ENCODE measurements at places on chromosomes 13 and 19. TPM values are rescaled to one million over a fixed set of nuclear protein-coding genes. Genes with fewer than 3 reads are reported as not detected.

Gene TRIM13
- 53.2 TPM for total RNA-seq

Gene KL
- not detected for total RNA-seq

Gene CBY2
- not detected for total RNA-seq

Gene APOC4
- total RNA-seq: not detected

- H3K27ac ChIP-seq: no peak overlapping the region
- H3K36me3 ChIP-seq: no peaks in the 10 kb centered on the region
- H3K4me3 ChIP-seq: no peak overlapping the region
Observed at GRCh38 chr19:5157186-5157585, 183.4 kb downstream of the PTPRS start.

GRCh38 chr13:21672287-21672680 is 1.4 kb downstream of the FGF9 start:
- DNase-seq: no peak
- H3K4me1 ChIP-seq: peaks cover 29% of the 10 kb centered on the region
- no peak overlapping the region for H3K27ac ChIP-seq
- peaks cover 76% of the 10 kb centered on the region for H3K27me3 ChIP-seq
- no peaks in the 10 kb centered on the region for H3K36me3 ChIP-seq

DNA sequence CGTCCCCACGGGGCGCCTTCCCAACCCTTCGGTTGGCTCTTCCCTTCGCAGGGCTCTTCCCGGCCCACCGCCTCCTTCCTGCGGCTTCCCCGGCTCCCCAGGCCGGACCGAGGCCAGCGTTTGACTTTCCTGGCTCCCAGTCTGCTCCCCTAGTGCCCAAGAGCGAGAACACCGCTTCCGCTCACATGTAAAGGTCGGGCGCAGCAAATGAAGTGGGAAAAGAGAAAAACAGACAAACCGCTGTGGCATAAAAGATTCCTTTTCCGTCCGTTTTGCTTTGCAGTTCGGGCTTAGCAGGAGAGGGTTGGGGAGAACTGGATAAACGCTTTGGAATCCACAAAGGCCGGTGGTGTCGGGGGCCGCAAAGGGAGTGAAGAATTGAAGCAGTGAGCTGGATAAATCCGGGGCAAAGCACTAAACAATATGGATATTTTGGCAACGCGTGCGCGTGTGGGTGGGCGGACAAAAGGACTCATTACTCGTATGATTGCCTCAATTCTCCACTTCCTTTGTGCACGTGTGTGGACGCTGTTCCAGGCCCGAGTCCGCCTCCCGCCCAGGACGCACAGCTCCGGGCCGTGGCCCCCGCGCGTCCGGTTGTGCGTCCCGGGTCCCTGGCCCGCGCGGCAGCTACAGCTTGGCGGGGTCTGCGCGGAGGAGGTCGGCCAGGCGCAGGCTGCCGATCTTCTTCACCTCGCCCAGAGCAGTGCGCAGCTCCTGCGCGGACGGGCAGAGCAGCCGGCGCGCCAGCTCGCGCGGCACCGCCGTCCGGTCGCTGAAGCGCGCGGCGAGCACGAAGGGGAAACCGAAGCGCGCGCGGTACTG is 8.6 kb upstream of the CDX2 start:
- H3K36me3 ChIP-seq: no peaks in the 10 kb centered on the region
- peak; percentile 77 for DNase-seq
- peaks cover 100% of the 10 kb centered on the region for H3K27me3 ChIP-seq
- peak overlapping the region; percentile 26 for H3K4me3 ChIP-seq
- no peak overlapping the region for H3K27ac ChIP-seq
- peaks cover 9% of the 10 kb centered on the region for H3K4me1 ChIP-seq

- no peaks in the 10 kb centered on the region for H3K4me1 ChIP-seq
- no peaks in the 10 kb centered on the region for H3K27me3 ChIP-seq
- DNase-seq: peak; percentile 93
- no peaks in the 10 kb centered on the region for H3K36me3 ChIP-seq
- no peak overlapping the region for H3K4me3 ChIP-seq
Observed at GRCh38 chr19:10259162-10259905, 7.3 kb downstream of the MRPL4 start.

GRCh38 chr19:44939668-44940067 is 2.4 kb upstream of the APOC4 start:
- no peak overlapping the region for H3K27ac ChIP-seq
- no peaks in the 10 kb centered on the region for H3K36me3 ChIP-seq
- no peak for DNase-seq
- H3K4me3 ChIP-seq: no peak overlapping the region
- no peaks in the 10 kb centered on the region for H3K4me1 ChIP-seq
- H3K27me3 ChIP-seq: no peaks in the 10 kb centered on the region

GRCh38 chr13:114099191-114099590 is 33.2 kb downstream of the RASA3 start:
- peaks cover 8% of the 10 kb centered on the region for H3K4me1 ChIP-seq
- H3K36me3 ChIP-seq: no peaks in the 10 kb centered on the region
- DNase-seq: peak; percentile 60

DNA sequence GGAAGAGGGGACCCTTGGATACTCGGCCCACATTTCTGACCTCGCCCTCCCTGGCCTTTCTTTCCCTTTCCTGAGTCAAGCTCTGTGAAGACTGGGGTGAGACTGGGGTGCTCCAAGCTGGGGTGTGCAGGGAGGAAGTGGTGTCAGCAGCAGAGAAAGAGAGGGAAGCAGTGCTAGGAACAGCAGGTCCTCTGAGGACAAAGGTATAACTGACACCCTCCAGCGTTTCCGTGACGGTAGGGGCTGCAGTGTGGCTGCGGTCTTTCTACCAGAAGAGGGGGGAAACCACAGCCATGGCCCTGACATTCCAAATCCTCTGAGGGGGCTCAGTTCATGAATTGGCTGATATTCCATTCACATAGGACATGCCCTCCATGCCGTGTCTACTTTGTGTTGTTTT is 1.1 kb downstream of the KIR3DL2 start:
- H3K4me3 ChIP-seq: no peak overlapping the region
- no peaks in the 10 kb centered on the region for H3K4me1 ChIP-seq
- no peak for DNase-seq
- H3K27me3 ChIP-seq: no peaks in the 10 kb centered on the region
- H3K36me3 ChIP-seq: no peaks in the 10 kb centered on the region

DNA sequence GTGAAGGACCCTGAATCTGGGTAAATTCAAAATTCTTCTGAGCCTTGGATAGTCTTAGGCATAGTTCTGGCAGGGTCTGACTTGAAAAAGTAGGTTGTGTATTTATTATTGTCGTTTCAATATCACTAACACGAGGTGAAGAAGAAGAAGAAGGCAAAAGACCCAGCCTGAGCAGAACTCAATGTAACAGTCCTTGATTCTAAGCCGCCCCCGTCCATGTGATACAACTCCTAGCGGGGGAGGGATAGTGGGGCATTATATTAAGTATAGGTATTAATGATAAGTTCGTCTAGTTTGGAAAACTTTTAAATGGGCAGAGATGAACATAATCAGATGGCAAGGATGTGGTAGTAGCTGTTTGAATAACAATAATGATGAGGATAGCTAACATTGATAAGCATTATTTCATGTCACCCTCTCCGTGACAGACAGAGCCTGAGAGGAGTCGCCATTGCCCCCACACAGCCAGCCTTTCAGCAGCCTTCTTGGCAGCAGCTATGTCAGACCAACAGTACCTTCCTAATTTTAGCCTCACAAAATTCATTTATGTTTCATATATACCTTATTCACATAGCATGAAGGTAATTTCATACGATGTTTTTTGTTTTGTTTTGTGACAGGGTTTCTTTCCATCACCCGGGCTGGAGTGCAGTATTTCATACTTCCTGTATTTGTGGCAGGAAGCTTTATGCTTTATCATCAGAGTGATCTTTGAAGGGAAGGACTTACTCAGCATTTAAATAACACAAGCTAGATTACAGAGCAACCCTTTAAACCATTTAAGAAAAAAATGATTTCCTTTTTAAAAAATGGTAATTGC is 64.4 kb upstream of the NPAS1 start:
- H3K27me3 ChIP-seq: no peaks in the 10 kb centered on the region
- peak overlapping the region; percentile 65 for H3K27ac ChIP-seq
- H3K36me3 ChIP-seq: no peaks in the 10 kb centered on the region
- H3K4me3 ChIP-seq: no peak overlapping the region

DNA sequence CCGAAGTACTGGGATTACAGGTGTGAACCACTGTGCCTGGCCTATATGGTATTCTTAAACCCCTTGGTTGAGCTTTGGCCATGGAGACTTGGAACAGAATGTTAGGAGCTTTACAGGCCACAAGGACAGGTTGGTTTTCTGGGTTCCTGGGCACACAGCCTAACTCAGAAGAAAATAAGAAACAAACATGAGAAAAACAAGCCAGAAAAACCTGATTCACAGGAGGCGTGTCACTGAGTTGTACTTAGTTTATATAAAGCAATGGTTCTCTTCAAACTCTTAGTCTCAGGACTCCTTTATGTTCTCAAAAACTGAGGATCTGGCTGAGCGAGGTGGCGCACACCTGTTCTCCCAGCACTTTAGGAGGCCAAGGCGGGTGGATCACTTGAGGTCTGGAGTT is 125.1 kb upstream of the SPATA13 start:
- no peak overlapping the region for H3K4me3 ChIP-seq
- H3K27me3 ChIP-seq: no peaks in the 10 kb centered on the region
- no peak for DNase-seq
- H3K4me1 ChIP-seq: peaks cover 16% of the 10 kb centered on the region

GRCh38 chr19:19817357-19817756 is 4.2 kb downstream of the ZNF506 start:
- no peaks in the 10 kb centered on the region for H3K27me3 ChIP-seq
- no peak overlapping the region for H3K4me3 ChIP-seq
- H3K27ac ChIP-seq: no peak overlapping the region
- no peaks in the 10 kb centered on the region for H3K4me1 ChIP-seq
- no peaks in the 10 kb centered on the region for H3K36me3 ChIP-seq
- DNase-seq: no peak

GRCh38 chr13:79679334-79679733 is 198.4 kb downstream of the NDFIP2 start:
- H3K27ac ChIP-seq: no peak overlapping the region
- no peaks in the 10 kb centered on the region for H3K4me1 ChIP-seq
- peak; percentile 87 for DNase-seq
- H3K4me3 ChIP-seq: no peak overlapping the region
- H3K36me3 ChIP-seq: no peaks in the 10 kb centered on the region

GRCh38 chr19:41740415-41741243 is 14.7 kb upstream of the CEACAM6 start:
- no peak overlapping the region for H3K4me3 ChIP-seq
- H3K27ac ChIP-seq: no peak overlapping the region
- no peak for DNase-seq
- no peaks in the 10 kb centered on the region for H3K27me3 ChIP-seq
- H3K4me1 ChIP-seq: no peaks in the 10 kb centered on the region
- H3K36me3 ChIP-seq: no peaks in the 10 kb centered on the region

GRCh38 chr19:18204394-18205199 is 755 bp upstream of the RAB3A start:
- H3K27ac ChIP-seq: peak overlapping the region; percentile 70
- peak overlapping the region; percentile 62 for H3K4me3 ChIP-seq
- peak; percentile 87 for DNase-seq
- H3K36me3 ChIP-seq: no peaks in the 10 kb centered on the region
- peaks cover 16% of the 10 kb centered on the region for H3K4me1 ChIP-seq

- DNase-seq: no peak
- H3K27me3 ChIP-seq: no peaks in the 10 kb centered on the region
- H3K4me1 ChIP-seq: no peaks in the 10 kb centered on the region
Observed at GRCh38 chr13:30746791-30747190, 11.4 kb downstream of the ALOX5AP start.

GRCh38 chr13:47332149-47332548 is 435.3 kb upstream of the HTR2A start:
- H3K27me3 ChIP-seq: no peaks in the 10 kb centered on the region
- H3K4me3 ChIP-seq: no peak overlapping the region
- H3K27ac ChIP-seq: no peak overlapping the region
- DNase-seq: no peak
- H3K4me1 ChIP-seq: no peaks in the 10 kb centered on the region
- no peaks in the 10 kb centered on the region for H3K36me3 ChIP-seq

GRCh38 chr13:73194310-73194709 is 135.5 kb downstream of the KLF5 start:
- no peak overlapping the region for H3K4me3 ChIP-seq
- H3K36me3 ChIP-seq: no peaks in the 10 kb centered on the region
- H3K4me1 ChIP-seq: peaks cover 15% of the 10 kb centered on the region
- H3K27me3 ChIP-seq: no peaks in the 10 kb centered on the region

DNA sequence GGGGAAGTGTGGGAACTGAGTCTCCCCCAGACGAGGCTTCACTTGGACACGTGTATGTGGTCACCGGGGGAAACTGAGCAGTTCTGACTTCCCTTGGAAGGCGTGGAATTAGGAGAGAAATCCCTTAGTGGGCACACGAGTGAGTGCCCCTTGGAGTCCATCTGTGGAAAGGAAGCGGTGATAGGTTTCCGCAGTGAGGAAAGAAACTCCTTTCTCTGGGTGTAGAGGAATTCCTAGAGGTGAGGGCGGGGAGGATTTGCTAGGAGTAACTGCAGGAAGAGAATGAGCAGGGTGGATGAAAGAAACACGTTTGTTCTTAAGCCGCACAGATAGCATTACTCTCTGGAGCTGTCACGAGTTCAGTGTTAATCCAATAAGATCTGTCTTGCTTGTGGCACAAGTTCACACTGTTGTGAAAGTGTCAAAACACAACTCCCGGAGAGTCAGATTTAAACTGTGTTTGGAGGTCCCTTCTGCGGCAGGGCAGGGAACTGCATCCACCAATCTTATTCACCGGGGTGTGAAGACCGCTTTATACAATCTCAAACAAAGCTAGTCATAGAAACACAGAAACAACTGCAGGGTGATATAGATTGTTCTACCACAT is 1.2 kb downstream of the KL start:
- peak; percentile 54 for DNase-seq
- H3K36me3 ChIP-seq: no peaks in the 10 kb centered on the region
- H3K4me1 ChIP-seq: peaks cover 4% of the 10 kb centered on the region

GRCh38 chr13:79187917-79188690 is 218.0 kb downstream of the RBM26 start:
- H3K27ac ChIP-seq: no peak overlapping the region
- no peak overlapping the region for H3K4me3 ChIP-seq
- H3K27me3 ChIP-seq: no peaks in the 10 kb centered on the region
- no peaks in the 10 kb centered on the region for H3K36me3 ChIP-seq
- no peaks in the 10 kb centered on the region for H3K4me1 ChIP-seq
- no peak for DNase-seq

All from neural progenitor cell (in vitro differentiated cells).